Left forelimb (tissue), 1 donor: ENCODE measurements at places on chromosomes 11 and 22.

- no peak for DNase-seq
These were observed 11.4 kb downstream of the DAGLA start for GRCh38 chr11:61691380-61692156.

DNA sequence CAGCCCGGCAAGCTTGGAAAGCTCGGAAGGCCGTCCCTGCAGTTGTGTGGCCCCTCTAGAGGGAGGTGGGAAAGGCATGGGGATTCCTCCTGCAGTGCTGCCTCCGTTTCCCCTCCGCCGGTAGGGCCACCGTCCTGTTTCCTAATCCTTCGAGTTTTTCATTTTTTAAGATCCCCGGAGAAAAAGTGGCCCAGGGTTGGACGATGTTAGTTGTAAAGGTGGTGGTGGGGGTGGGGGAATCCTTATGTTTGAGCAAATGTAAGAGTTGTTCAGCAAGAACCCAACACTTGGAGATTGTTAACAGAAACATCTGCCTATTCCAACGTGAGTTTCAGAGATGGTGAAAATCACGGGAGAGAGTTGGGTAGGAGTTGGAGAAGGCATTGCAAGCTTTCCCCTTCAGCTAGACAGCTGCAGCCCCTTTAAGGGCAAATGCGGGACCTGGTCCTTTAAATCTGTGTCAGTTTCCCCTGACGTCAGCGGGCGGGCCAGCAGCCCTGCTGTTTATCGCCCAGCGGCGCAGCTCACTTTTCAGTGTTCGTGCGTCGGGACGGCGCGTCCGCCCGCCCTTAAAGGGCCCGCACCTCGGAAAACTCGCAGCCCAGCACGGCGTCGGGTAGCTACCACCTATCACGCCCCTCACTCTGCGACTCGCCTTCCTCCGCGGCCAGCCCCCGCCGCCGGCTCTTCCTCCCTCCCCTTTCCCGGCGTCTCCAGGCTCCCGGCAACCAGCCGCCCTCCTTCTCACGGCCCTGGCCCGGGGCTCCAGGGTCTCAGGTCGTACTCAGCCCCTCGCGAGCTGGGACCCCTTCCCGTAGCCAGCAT is at the start of gene SIDT2:
Gene SIDT2, plus strand, starts transcription at position 534 of the 825 bp plus-strand sequence. CDS start 521 bp downstream, outside the sequence.
- DNase-seq: peak; percentile 96

DNA sequence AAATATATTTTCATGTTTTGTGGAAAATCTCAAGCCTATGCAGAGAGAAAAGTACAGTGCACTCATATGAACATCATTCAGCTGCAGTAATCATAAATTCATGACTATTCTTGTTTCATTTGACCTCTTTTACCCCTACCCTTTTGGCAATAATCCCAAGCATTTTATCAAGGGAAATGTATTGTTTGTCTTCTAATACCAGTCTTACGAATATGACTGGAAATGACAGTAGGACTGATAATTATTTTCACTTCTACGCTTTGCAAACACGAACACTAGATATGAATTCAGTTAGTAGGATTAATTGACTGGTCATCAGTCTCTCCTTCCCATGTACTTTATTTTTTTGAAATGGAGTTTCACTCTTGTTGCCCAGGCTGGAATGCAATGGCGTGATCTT is 90.3 kb downstream of the MTMR3 start:
- no peak for DNase-seq

- no peak for DNase-seq
These were observed 286.7 kb downstream of the TBC1D22A start for GRCh38 chr22:47049078-47049624.

DNA sequence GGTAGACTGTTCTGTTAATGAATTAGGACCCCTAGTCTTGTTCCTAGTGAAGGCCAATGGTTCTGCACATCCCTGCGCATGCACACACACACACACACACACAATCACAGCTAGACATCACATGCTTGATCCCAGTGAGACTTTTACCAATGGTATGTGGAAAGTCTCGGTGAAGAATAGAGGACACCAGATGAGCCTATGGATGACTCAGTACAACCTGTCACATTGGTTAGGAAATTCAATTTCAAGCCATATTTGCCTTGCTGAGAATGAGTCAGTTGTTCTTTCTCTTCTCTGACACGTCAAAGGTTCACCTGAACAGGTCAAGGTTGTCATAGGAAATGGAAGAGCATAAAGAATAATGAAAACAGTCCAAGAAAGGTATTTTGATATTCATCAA is 122.0 kb downstream of the SLC17A6 start:
- DNase-seq: no peak

- DNase-seq: no peak
These were observed 255.2 kb upstream of the ZC3H12C start for GRCh38 chr11:109838026-109838425.

GRCh38 chr11:34836958-34837856 is 79.0 kb downstream of the APIP start:
- no peak for DNase-seq

GRCh38 chr11:67032830-67033551 is 10.1 kb downstream of the SYT12 start:
- no peak for DNase-seq

GRCh38 chr11:117582433-117582832 is 214.6 kb downstream of the DSCAML1 start:
- DNase-seq: no peak

DNA sequence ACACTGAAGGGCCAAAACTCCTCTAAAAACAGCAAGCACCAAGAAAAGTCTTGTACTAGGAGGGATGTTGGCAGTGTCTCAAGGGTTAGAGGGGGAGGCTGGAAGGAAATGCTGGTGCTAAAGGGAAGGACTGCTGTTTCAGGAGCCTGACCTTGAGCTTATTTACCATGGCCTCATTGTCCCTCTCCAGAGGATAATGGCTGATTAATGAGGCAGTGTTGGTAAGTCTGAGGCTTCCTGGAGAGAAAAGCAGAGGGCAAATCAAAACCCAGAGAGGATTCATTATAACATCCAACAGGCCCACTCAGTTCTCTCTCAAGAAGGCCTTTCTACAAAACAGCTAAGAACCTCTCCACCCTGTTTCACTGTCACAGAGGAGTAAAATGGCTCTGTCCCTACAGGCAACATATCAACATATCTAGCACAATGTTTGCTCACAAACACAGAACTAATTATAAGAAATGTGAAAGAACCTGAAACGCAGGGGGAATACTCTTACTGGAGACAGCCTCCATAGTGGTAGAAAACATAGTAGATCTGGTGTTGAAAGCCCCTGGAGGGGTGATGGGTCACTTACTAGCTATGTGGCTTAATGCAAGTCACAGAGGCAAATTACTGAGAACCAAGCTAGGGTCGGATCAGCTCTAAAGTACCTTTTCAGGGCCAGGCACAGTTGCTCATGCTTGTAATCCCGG is 31.4 kb downstream of the NUMA1 start:
- DNase-seq: no peak

DNA sequence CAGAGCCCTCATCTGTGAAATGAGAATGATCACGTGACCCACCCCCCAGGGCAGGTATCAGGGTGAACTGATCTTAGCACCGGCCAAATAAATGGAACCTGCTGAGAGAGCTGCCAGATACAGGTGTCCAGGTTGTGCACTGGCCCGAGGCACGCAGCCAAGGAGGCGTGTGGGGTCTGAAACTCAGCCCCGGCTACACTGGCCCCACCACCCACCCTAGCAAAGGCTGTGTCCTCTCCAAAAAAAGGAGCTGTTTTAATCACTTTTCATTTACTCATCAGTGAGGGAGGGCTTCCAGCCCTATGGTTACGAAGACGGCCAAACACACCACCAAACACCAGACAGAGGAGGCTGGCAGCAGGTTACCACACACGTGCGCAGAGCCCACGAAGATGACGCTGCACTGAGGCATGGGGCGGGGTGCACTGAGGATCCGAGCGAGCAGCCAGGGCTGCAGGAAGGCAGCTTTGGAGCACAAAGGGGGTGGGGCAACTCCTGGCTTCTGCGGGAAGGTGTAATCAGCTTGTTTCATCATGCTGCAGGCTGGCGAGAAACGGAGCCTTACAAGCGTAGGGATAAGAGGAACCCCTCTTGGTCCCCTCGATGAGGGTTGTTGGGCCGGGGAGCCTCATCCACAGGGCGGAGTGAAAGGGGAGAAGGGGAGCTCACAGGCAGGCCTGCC is 19.5 kb upstream of the SLC22A12 start:
- peak; percentile 57 for DNase-seq

- DNase-seq: no peak
These were observed 16.0 kb downstream of the CELF1 start for GRCh38 chr11:47536915-47537314.

DNA sequence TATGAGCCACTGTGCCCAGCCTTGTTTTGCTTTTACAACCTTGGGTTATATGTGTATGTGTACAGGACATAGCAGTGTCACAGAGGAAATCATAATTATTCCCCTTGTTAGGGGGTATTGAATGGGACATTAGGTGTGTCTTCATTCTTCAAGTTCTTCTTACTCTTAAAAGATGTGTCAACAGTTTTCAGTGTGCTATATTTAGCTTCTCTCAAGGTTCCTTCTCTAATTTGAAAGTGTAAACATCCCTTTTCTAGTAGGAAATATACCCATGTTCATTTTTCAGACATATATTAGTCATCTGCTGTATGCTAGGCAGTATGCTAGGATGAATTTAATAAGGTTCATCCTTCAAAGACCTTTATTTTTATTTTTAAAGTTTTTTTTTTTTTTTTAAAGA is 17.1 kb downstream of the PCF11 start:
- DNase-seq: no peak

GRCh38 chr11:36463781-36464180 is 46.3 kb downstream of the TRAF6 start:
- no peak for DNase-seq

DNA sequence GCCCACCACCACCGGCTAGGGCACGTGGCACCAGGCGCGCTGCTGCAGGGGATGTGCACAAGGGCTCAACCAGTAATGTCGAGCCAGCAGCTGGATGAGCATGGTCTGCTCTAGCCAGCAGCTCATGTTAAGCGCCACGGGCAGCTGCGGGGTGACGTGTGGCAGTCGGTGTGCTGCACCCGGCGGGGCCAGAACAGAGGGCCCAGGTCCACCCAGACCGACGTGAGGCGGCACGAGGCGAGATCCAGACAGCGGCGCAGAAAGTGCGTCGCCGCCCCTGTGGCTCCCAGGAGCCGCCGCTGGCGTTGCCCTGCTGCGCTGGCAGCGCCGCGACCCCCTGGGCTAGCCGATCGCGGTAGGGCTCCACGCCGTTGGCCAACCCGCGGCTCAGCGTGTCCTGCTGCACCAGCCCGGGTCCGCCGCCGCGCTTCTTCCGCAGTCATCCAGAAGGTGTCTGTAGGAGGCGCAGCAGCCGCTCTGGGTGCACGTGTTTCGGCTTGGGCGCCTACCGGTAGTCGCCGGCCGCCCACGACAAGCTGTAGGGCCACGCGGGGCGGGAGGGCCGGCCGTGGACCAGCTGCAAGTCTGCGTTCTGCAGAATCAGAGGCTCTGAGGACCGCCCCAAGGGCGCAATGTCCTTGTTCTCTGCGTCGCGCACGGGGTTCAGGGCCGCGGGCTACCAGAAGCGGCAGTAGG is 4.6 kb upstream of the GALR3 start:
- peak; percentile 74 for DNase-seq

DNA sequence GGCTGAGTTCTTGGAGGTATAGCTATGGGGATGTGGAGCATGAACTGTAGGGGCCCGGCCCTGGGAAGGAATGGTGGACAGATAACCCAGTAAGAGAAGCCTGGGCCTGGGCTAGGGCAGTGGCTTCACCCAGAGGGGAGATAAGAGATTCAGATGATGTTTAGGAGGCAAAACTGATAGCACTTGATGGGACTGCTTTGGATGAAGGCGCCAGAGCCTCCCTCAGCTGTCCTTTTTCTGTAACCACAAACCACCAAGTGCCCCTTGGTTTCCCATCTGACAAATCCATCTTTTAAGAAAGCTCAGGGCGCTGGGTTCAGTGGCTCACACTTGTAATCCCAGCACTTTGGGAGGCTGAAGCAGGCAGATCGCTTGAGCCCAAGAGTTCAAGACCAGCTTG is 23.4 kb downstream of the RELT start:
- no peak for DNase-seq

- no peak for DNase-seq
These were observed 7.3 kb downstream of the SERGEF start for GRCh38 chr11:18005376-18006129.

DNA sequence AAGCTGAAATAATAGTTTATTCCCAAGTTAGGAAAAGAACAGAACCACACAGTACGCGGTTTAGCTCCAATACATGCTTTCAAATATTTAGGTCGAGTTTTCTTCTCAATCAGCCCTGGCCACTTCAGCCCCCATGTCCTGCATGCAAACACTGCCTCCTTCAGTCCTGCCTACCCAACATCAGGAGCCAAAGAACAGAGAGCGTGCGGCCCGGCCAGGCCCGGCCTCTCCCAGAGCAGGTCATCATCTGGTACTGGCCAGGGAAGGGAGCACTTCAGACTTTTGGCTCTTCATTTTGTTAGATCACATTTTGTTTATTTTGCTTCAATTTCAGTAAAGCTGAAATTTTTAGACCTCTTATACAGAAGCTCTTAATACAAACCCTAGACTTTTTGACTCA is 6.7 kb downstream of the BRD1 start:
- no peak for DNase-seq

DNA sequence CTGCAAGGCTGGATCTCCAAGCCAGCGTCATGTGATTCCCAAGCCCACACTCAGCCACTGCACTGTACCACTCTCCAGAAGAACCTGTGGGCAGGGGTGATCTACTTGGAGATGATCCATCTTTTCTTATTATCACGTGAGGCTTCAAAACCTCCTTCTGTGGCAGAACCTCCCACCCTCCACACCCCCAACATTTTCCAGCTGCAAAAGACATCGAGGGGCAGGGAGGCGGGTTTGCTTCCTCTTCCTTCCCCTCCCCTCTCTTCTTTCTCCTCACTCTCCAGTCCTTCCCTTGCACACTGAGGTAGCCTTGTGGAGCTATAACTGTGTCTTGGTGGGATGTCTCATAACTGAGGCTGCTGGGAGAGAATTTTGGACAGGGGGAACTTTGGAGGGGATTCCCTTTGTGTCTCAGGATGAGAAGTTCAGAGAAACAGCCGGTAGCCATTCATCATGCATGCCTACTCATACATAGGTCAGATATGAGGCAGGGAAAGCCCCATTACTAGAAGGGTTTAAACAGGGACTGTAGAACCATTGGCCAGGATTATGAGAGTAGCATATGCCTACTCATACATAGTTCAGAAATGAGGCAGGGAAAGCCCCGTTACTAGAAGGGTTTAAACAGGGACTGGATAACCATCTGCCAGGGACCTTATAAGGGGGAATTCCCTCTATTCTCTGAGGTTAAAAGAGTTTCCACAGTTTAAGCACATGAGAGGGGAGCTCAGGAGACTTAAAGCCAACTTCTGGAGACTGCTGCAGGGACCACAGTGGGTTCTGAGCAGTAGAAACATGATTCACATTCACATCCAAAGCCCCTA is 420.7 kb upstream of the CADM1 start:
- DNase-seq: no peak

GRCh38 chr11:65870706-65871681 is 1.6 kb downstream of the EFEMP2 start:
- DNase-seq: no peak

GRCh38 chr22:29782061-29782845 is 15.1 kb downstream of the UQCR10 start:
- DNase-seq: no peak
